NCI-H2029 treated with DMSO at 0.1 percent for 48 hours (cell line): ENCODE measurements at places on chromosomes 5 and 9.
A peak's percentile ranks its signal among the peaks of the same experiment; 100 is the strongest.

GRCh38 chr5:59134471-59135163, 551.7 kb downstream of the RAB3C start:
- no peak for DNase-seq

DNA sequence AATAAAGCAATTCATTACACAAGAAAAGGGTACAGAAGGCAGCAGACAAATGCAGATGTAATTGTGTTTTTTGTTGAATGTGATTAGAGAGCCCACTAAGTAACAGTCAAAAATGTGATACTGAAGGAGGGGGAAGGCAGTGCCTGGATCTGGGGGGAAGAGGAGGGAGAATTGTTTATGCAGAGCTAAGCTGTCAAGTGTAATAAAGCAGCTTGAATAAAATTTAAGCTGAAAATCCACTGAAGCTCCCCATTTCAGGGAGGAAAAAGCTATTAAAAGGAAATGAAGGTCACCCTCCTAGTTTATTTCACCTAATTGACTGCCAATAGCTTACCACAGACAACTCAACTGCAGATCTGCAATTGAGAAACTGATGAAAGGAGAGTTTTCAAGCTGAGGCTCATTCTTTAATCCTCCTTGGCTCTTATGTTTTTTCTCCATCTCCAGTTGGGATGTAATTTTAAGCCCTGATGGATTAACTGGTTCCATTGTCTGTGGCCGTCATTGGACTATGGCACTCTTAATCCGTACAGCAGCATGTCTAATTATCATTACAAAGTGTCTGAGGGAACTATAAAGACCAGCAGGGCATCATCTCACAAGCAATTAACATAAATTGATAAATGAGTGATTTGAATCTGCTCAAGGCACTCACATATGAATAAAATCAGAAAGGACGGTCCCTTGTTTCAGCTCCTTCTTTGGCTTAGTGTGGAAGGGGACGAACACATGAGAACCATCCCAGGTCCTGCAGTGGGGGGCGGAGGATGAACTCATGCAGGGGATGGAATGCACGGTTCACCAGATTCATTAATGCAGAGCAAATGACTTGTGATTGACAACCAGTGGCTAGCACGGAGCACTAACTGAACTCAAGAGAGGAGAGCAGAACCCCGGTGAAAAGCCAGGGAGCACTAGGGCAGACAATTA, 38.5 kb downstream of the TLE1 start:
- no peak for DNase-seq

DNA sequence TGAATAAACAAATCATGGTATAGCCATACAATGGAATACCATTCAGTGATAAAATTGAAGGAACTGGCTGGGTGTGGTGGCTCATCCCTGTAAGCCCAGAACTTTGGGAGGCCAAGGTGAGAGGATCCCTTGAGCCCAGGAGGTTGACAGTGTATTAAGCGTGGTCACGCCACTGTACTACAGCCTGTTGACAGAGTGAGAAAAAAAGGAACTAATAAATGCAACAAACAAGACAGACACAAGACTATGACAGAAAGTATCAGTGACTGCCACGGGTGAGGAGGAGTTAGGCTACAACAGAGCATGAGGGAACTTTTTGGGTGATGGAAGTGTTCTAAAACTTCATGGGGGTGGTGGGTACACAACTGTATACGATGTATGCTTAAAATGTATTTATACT, 2.2 kb downstream of the FNIP1 start:
- no peak for DNase-seq

DNA sequence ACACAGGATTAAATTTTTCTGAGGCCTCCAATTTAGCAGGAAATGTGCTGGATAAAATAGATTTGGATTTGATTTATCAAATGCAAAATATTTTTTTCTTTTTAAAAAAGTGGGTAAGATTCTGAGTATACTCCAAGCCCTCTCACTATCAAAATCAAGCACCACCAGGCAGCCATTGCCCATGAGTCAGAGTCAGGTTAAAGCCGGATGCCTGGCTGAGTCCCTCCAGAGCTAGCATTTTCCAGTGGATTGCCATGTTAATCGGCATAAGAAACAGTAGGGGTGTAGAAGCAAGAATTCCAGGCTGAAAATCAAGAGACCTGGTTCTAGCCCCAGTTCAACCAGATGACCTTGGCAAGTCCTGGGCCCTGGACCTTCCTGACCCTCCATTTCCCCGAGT, 85.3 kb downstream of the FAM114A2 start:
- no peak for DNase-seq

- no peak for DNase-seq
These were observed 211.6 kb upstream of the TMEM161B start for GRCh38 chr5:88480245-88480644.

GRCh38 chr5:179698935-179699615, at the start of gene CANX:
CANX (plus strand) TSS chr5:179698967; CDS start chr5:179705682, 6,715 bp downstream.
- no peak for DNase-seq

GRCh38 chr5:38768412-38769211, 77.2 kb upstream of the OSMR start:
- no peak for DNase-seq

- no peak for DNase-seq
These were observed 2.7 kb upstream of the AGTPBP1 start for GRCh38 chr9:85744480-85744879.

- DNase-seq: no peak
These were observed 179.9 kb downstream of the GAS1 start for GRCh38 chr9:86767373-86767772.

GRCh38 chr5:123044926-123045617, 8.5 kb upstream of the PPIC start:
- no peak for DNase-seq

DNA sequence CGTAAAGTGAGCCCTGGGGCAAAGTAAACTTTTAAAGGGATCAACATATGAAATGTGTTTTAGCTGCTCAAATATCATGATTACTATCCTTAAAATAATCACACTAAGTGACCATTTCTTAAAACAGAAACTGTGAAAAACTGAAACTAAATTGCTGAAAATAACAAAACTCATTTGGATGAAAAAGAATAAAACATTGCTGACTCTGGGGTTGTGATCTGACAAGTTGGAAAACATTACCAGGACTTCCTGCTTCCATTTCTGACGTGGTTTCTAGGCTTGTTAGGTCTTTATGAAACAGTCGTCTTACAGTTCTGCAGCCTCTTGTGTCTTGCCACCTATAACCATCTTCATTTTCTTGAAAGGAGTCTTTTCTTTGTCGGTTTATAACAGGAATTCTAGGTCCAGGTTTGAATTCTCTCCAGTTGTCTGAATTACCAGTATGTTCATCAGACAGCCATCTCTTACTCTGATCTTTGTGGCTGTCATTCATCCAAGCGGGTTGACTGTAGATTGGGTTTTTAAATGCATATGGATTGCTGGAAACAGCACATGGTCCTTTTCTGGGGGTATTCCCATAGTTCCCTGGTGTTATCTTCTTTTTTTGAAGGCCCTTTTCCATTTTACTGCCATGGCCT, 1.7 kb downstream of the TUT7 start:
- no peak for DNase-seq

DNA sequence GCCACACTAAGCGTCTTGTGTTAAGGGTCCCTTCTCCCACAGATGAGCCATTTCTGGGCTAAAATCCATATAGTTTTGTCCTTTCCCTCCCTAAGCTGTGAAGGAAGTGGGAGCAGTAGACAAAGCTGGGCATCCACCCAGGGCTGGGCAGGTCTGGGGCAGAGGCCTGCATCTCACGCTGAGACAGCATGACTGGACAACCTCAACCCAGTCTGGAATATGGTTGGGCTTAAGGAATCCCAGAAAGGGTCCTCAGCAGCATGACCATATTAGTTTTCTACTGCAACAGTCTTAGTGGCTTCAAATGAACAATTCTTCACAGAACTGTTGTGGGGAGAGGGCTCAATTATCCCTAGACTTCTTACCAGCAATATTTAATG, 173.8 kb downstream of the AUH start:
- DNase-seq: no peak

DNA sequence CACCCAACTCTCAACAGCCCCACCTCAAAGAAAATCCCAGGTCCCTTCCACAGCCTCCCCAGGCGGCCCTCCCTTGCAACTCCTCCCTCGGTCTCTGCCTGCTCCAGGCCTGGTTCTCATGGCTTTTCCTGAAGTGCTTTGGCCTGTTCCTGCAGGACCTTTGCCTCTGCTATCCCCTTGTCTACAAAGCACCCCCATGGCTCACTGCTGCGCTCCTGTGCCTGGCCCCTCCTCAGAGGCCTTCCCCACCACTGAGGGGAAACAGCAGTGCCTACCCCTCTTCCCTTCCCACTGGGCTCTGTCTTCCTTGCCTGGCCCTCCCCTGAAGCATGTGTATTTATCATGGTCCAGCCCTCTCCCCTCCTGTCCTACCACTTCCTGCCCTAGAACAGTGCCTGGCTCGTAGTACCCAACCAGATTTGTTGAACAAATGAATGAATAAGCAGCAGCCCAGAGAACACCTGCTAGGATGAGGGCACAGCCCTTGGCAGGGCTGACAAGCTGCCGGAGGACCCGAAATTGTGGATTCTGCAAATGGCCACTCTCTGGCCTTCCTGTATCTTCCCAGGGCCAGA, 68.6 kb upstream of the LRRTM2 start:
- DNase-seq: no peak

DNA sequence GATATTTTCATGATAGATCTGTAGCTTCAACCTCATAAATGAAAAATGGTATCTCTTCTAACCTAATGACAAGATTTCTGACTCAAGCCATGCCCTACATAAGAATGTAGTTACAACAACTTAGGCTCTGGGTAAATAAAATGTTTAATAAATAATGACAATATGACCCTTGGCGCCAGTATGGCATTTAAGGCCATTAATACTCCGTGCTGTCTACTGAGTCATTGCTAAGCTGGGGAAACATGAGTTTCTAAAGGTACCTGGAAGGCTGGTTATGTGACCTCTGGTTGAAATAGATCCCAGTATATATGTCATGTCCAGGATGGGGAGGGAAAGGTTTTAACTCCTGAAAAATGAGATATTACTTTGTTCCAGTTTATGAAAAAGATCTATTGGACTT, 58.0 kb upstream of the CEMIP2 start:
- no peak for DNase-seq

- DNase-seq: no peak
These were observed 5.1 kb downstream of the TLN1 start for GRCh38 chr9:35726931-35727330.

DNA sequence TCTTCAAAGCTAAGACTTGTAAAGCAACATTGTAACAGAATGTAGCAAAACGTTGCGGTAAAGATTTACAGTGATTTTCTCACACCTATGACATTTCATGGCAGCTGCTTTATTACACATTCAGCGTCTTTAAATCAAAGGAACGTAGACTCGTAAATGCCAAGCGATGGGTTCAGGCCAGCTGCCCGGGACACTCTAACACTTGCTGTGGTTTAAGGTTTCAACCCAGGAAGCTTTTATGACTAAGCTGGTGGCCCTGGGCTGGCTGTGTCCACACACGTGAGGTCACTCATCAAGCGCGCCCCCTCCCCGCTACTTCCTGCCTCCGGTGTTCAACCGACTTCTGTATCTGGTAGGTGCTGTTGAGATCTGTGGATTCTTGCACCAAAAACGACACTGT, 2.5 kb downstream of the SLC6A18 start:
- DNase-seq: peak; percentile 76

- DNase-seq: no peak
These were observed 41.1 kb upstream of the KCNMB1 start for GRCh38 chr5:170430256-170430655.

- no peak for DNase-seq
These were observed 25.4 kb downstream of the NREP start for GRCh38 chr5:111731638-111732037.

GRCh38 chr9:136565086-136565714, 19.4 kb upstream of the NOTCH1 start:
- no peak for DNase-seq

- DNase-seq: no peak
These were observed 103.3 kb downstream of the SREK1 start for GRCh38 chr5:66247176-66247960.

- no peak for DNase-seq
These were observed 59.2 kb downstream of the TNC start for GRCh38 chr9:115058684-115059315.

DNA sequence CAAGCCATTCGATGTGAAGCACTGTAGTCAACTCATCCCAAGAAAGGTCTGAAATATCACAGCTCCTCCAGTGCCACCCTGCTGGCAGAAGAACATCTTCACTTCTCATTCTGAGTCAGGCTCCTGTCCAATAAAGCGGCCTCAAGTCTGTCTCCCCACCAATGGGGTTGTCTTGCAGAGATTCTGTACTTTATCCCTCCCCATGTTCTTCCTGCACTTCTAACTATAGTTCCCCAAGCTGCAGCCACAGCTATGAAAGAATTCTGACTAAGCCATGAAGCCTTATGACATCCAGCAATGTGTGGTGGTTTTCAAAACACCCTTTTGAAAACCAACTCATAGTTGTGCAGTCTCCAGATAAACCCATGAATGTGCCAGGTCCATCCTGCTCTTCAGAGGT, 6.8 kb downstream of the MACROH2A1 start:
- DNase-seq: no peak

- DNase-seq: no peak
These were observed 8.1 kb downstream of the LAMC3 start for GRCh38 chr9:131017067-131017466.

GRCh38 chr5:93164690-93165089, 416.3 kb downstream of the NR2F1-AS1 start:
- no peak for DNase-seq

DNA sequence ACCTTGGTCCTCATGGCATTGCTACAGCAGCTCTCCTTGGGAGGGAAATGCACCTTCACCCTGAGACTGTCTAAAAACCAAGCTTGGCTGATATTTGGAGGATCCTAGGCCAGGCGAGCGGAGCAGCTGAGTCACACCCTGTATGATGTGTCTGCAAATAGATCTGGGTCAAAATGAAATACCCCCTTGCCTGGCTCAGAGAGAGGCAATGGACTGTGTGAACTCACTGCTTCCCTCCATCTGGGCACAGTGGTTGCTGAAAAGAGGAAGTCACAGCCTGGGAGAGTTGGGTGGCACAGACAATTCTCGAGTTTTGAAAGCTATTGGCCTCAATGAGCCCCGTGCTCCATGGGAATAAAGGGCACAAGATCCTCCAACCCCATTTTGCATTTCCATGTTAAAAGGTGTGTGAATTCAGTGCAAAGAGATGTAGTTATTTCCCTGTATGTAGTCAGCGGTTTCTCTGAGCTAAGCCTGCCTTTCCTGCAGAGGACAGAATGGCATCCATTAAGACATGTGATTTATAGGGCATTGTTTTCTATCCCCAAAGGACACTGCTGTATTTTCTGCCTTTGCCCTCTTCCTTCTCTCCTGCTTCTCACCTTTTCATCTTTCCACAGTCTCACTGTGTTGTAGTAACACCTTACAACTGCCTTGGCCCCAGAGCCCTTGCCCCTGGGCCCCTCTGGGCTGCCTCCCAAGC, 177.2 kb downstream of the GADD45G start:
- DNase-seq: no peak
